H9 (cell line): ENCODE measurements at places on chromosomes 2 and 18. TPM values are rescaled to one million over a fixed set of nuclear protein-coding genes. Genes with fewer than 3 reads are reported as not detected.

VAPA gene
- total RNA-seq: 126 and 141 TPM in 2 replicates

DLX1 gene
- total RNA-seq: not detected in 2 replicates

ACMSD gene
- not detected in 2 replicates for total RNA-seq

TBR1 gene
- 0.24 TPM in 1 of 2 replicates, not detected in the other for total RNA-seq

GRCh38 chr2:98564541-98565132, 43.7 kb downstream of the COA5 start:
- DNase-seq: no peak
- no peak overlapping the region for H3K27ac ChIP-seq
- no peaks in the 10 kb centered on the region for H3K27me3 ChIP-seq
- H3K36me3 ChIP-seq: peaks cover 15% of the 10 kb centered on the region; the same call in 2 of the 3 replicates

DNA sequence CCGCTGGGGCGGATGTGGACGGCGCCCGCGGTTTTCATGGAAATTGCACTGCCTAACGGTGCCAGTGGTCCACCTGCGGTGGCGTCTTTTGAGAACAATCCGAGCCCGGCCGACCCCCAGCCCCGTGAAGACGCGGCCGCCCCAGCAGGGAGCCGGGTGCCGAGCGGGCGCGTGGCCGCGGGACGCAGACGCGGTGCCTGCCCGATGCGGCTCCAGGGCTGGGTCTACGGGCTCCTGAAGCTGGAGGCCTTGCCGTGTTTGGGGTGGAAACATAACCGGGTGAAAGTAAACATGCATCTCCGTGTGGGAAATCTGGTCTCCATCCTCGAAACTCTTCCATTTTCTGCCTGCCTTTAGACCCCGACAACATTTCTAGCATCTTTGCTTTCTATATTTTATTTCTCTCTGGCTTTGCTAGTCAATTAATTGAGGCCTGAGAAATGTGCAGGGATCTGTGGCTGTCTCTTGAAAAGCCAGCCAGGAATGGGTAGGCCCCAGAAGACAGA, 572 bp downstream of the INPP4A start:
- H3K27ac ChIP-seq: no peak overlapping the region
- no peak for DNase-seq
- no peaks in the 10 kb centered on the region for H3K27me3 ChIP-seq
- no peaks in the 10 kb centered on the region for H3K36me3 ChIP-seq
- peak overlapping the region; percentile 90 for H3K4me3 ChIP-seq

DNA sequence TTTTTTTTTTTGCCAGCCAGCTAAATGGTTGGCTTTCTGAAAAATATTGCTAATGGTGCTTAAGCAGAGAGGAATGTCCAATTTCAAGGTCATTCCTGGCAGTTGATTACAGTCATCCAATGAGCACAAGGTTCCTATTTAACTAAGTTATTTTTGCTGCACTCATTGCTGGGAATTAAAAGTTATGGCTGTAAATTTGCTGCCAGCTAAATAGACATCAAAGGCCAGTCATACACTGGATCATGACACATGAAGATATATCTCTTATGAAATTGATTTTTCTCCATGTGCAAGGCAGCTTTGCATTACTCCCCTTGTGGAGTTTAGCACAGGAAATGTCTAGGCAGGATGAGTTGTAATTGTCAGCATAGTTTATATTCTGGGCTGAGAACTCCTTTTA, 1898.4 kb upstream of the CELF4 start:
- no peaks in the 10 kb centered on the region; the same call in 2 of the 3 replicates for H3K36me3 ChIP-seq
- H3K27me3 ChIP-seq: no peaks in the 10 kb centered on the region
- no peak overlapping the region for H3K27ac ChIP-seq
- DNase-seq: no peak
- no peak overlapping the region for H3K4me3 ChIP-seq

DNA sequence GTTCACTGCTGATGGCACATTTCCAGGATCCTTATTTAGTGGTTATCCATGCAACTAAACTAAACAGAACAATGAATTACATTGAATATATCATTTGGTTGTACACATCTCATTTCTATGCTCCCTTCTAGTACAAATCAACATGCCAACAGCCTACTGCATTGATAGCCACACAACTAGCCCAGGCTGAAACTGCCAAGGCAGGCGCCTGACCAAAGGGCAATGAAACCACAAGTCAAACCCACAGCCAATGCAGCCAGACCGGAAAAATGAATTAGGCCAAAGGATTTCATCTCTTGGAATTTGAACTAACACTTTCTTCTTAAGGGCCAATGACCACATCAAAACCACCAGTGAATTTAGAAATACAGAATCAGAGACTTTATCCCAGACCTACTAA, 196.4 kb downstream of the NOL4 start:
- no peaks in the 10 kb centered on the region for H3K27me3 ChIP-seq
- H3K4me3 ChIP-seq: no peak overlapping the region
- H3K36me3 ChIP-seq: no peaks in the 10 kb centered on the region
- H3K4me1 ChIP-seq: no peaks in the 10 kb centered on the region
- DNase-seq: no peak

DNA sequence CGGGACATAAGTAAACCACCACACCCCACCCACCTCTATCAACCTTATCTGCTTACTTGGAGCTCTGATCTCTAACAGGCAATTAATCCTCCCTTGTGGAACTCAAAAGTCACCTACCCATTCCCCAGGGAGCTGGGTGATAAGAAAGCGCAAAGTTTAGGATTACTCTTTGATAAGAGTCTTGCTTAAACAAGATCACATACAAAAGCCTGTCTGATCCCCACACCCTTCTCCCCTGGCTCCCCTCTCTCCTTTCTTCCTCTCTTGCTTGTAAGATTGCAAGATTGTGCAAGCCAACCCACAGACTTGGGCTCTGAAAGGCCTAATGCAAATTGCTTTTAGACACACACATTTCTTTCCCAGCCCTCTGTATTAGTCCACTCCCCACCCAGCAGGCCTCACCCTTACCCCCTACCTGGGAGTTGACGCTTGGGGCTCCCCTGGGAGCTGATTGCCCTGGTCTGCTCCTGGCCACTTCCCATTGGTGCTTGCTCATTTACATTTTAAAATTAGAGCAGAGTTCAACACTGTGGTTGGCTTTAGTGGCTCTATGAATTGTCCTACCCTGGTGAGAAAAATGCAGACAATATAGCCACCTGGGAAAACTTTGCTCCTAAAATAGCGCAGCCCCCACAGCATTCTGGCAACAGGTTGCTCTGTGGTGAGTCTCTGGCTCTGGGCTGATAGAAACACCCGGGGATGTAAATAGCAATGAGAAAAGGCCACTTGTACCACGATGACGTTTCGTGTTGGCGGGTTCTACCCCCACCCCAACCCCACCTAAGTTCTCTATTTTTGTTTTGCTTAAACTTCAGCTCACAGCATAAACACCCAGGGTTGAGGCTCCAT, 92.8 kb upstream of the MSH2 start:
- H3K27ac ChIP-seq: no peak overlapping the region
- no peaks in the 10 kb centered on the region; the same call in 1 of the 2 replicates for H3K4me1 ChIP-seq
- H3K27me3 ChIP-seq: no peaks in the 10 kb centered on the region
- H3K4me3 ChIP-seq: no peak overlapping the region
- DNase-seq: no peak

DNA sequence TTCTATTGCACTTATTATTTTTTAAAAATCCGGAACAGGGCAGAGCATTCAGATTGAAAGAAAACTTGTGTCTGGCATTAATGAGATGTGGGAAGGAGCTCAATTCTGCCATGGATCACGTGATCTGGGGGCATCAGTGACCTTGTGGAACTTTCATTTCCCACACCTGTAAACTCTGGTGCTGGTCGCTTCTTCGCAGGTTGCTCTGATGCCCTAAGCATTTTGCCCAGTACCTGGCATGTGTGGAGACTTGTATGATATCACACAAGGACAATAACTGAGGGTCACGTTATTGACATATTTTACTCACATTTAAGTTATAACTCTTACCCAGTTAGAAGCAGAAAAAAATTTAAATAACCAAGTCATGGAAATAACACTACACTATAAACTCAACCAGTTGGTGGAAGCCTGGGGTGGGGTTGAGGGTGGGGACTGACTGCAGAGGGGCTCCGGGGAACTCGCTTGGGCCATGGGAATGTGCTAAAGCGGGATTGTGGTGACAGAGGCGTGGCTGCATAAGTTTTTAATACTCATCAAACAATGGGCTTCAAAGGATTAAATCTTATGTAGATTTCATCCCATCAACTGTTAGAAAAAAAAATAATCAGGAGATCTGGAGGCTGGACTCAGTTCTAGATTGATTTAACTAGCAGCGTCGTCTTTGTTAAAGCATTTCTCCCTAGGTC, 36.5 kb downstream of the ST3GAL5 start:
- H3K4me3 ChIP-seq: no peak overlapping the region
- H3K27ac ChIP-seq: no peak overlapping the region
- no peaks in the 10 kb centered on the region; the same call in 1 of the 2 replicates for H3K4me1 ChIP-seq
- H3K36me3 ChIP-seq: no peaks in the 10 kb centered on the region
- no peak for DNase-seq
- H3K27me3 ChIP-seq: no peaks in the 10 kb centered on the region

DNA sequence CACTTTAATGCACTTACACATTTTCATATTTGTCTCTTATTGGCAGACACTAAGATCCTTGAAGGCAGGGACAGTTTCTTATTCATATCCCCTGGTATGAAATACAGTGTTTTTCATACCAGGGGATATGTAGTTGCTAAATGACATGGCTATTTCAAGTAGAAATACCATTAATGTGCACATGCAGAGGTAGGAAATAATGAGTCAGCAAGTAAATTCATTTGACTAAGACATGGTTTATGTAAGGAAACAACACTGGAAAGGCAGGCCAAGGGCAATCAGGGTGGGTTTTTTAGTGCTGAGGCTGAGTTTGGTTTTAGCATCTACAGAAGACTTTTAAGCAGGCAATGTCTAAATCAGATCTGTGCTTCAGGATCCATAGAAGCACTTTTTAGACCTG, 155.9 kb downstream of the WDPCP start:
- H3K4me1 ChIP-seq: no peaks in the 10 kb centered on the region
- H3K27ac ChIP-seq: no peak overlapping the region
- peaks cover 20% of the 10 kb centered on the region; the same call in 2 of the 3 replicates for H3K36me3 ChIP-seq
- no peak for DNase-seq
- no peak overlapping the region for H3K4me3 ChIP-seq

GRCh38 chr18:12029786-12030584, 48.7 kb downstream of the IMPA2 start:
- H3K27me3 ChIP-seq: no peaks in the 10 kb centered on the region
- no peaks in the 10 kb centered on the region for H3K4me1 ChIP-seq
- no peak overlapping the region for H3K27ac ChIP-seq
- peaks cover 58% of the 10 kb centered on the region for H3K36me3 ChIP-seq
- no peak for DNase-seq
